Eye (tissue), 1 donor: ENCODE measurements at places on chromosomes 4 and X.

DNA sequence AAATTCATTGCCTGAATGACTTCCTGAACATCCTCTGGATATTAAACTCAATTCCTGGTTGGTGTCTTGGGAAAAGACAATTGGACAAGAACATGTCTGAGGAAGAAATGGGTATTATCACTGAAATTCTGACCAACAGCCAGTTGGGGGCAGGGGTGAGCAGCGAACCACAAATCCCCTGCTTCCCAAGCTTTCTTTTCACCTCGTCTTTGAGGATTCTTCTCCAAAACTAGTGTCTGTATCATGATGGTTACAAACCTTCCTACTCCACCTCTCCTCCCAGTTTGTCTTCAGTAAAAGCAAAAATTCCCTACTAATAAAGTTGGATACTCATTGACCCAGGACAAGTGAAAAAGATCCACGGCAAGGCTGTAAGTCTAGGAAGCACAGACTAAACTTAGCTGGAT lies 48.3 kb upstream of the WDR1 start:
- DNase-seq: peak; percentile 71

GRCh38 chr4:86099348-86099747 lies 260.5 kb downstream of the MAPK10 start:
- DNase-seq: no peak

GRCh38 chr4:184355111-184355604 lies 119.2 kb downstream of the IRF2 start:
- peak; percentile 48 for DNase-seq

DNA sequence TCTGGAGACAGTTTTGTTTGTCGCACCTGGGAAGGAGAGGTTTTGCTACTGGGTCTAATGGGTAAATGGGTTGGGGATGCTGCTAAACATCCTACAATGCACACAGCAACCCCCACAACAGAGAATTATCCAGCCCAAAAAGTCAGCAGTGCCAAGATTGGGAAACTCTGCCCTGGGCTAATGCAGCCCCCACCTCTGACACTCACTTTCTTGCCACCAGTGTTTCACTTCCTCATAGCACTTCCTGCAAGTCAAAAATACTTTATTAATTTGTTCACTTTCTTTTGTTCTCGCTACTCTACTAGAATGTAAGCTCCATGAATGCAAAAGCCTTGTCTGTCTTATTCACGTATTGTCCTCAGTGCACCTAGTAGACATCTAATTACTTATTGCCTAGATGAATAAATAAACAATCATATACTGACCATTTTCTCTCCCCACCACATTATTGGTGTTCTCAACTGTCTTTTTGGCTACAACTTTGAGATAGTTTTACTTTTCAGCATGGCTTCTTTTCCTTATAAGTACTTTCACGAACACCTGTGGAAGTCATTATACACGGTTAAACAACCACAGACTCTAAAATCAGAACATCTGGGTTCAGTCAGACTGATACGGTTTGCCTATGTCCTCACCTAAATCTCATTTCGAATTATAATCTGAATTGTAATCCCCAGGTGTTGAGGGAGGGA lies 82.0 kb upstream of the PITX2 start:
- no peak for DNase-seq

GRCh38 chr4:96593422-96593821 lies 753.5 kb downstream of the PDHA2 start:
- no peak for DNase-seq

DNA sequence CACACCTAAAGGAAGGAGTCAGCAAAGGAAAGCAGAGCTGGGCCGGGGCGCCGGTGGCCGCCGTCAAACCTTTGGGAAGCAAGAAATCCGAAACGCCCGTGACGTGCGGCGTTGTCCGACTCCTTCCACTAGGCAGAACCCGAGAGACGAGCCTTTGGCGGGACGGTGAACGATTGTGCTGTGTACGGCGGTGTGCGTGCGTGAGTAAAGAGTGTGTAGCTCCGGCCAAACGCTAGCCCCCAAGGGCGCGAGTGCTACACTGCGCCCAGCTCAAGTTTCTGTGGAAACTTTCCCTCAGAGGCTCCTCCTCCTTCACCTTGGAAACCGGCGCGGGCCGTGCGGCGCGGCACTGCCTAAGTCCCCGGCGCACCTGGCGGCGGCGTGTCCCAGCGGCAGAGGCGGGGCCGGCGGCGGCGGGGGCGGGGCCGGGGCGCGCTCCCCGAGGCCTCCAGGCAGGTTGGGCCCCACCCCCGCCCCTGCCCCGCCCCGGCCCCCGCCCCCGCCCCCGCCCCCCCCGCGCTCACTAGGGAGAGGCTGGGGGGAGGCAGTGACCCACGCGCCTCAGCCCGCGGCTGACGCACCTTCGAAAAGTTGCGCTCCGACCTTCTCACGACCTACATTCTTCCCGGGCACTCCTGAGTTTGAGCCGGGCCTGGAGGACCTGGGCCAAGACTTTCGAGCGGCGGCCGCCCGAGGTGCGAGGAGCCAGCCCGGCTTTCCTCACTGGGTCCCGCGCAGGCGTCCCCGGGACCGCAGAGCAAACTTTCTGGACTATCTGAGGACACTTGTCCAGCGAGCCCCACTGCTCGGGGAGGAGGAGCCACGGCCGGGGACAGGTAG lies at the start of gene FHIP1A:
FHIP1A (plus strand) TSS at position 547 of the 840 bp plus-strand sequence. CDS start 157,084 bp downstream, outside the sequence.
- DNase-seq: peak; percentile 89
